ENCODE measurements at places on chromosomes 2 and 18.

GRCh38 chr2:106572541-106573450 is 85.6 kb downstream of the CD8B2 start:
- DNase-seq, result no peak

DNA sequence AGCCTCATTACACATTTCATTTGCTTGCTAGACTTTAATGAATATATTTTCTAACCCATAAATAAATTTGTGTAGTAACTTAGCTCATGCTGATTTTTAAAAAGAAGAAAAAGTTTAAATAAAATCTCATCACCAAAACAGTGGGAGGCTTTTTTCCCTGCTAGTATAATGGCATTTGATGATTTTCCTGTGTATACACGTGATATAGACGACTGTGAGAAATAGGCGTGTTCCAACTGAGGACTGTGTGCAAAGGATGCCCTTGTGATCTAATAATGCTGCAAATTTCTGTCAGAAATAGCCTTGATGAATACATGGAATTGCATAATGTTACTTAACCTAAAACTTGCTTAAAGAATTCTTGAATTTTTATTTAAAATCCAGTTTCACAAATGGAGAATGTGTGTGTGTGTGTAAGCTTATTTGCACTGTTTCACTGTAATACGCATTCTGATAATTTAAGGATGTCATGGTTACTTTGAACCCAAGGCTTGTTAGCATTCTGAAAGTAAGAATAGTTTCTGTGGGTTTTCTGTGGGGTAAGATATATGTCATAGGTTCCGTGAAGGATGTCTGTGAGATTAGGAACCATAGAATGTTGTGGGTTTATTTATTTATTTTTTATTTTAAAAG is 178.0 kb downstream of the DLGAP1 start:
- no peak for DNase-seq

GRCh38 chr2:153487448-153487847 is 8.9 kb upstream of the RPRM start:
- DNase-seq, result no peak

DNA sequence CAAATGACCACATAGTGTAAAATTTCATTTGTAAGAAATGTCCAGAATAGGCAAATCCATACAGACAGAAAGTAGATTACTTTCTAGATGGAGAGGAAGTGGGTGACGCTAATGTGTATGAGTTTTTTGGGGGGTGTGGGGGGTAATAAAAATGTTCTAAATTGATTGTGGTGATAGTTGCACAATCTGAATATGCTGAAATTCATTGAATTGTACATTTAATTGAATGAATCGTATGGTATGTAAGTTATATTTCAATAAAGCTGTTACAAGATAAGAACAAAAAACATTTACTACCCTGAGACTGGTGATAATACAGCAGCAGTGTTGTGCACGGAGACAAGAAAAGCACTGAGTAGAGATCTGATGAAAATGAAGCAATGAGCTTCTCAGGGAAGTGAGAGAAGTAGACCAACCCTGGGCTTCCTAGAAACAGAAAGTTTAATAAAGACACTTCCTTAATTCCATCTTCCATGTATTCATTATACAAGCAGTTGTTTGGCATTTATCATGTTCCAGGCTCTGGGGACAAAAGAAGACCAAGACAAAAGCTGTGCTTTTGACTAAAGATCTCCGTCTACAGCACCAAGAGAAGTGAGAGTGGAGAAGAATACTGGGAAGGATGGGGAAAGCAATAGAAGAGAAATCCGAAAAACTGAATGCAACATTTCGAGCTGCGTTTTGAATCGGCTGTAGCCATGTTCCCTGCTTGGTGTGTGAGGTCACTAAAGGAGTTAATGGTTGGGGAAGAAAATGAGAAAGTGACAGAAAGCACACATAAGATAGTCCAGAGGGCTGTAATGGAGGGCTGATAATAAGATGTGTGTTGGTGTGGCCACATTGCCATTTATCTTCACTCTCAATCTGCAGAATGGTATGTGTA is 1.8 kb upstream of the PDE11A start:
- DNase-seq, result no peak

GRCh38 chr2:69652206-69652605 is 8.7 kb upstream of the AAK1 start:
- no peak for DNase-seq

DNA sequence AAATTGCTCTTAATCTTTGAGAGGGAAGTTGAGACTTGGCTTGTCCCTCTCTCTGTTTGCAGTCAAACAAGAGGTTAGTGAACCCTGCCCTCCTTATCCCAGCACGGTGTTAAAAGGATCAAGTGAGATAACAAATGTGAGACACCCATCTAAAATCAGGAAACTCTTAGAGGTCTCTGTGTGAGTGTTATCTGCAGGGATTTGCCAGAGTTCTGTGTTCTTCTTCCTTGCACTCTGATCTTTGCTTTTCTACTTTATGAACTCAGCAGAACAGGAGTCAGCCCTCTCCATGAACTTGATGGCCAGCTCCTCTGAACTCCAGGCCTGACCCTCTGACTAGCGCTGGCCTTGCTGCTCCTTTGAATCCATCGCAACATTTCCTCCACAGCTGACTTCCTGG is 123.8 kb downstream of the NCKAP5 start:
- no peak for DNase-seq

Measured in transverse colon (tissue), 4 donors.